ENCODE measurements at places on chromosomes 7 and 10. TPM values are rescaled to one million over a fixed set of nuclear protein-coding genes. Genes with fewer than 3 reads are reported as not detected.

DNA sequence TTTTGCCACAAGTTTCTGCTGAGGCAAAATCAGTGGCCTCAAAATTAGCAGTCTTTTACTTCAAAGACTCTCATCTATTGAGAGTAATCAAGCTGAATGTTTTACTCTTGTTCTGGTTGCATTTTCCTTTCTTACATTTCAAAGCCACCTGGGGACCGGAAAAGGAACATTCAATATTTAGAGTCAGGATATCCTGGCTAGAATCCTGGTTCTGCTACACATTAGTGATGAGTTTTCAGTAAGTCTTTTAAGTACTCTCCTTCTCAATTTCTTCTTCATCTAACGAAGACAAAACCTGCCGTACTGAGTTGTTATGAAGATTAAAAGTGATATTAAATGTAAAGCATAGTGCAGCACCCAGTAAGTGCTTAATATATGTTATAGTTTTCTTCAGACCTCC lies 52.5 kb downstream of the LAMB4 start:
- H3K36me3 ChIP-seq = no peaks in the 10 kb centered on the region
- no peak overlapping the region for H3K27ac ChIP-seq
- no peaks in the 10 kb centered on the region for H3K27me3 ChIP-seq
- no peak for DNase-seq
- H3K4me1 ChIP-seq = peaks cover 14% of the 10 kb centered on the region

GRCh38 chr7:116206141-116206540 lies 4.2 kb upstream of the TES start:
- H3K27ac ChIP-seq = no peak overlapping the region
- no peaks in the 10 kb centered on the region for H3K27me3 ChIP-seq
- 0 out of 2 replicates have a peak, but pooled peaks cover 3% of the 10 kb centered on the region for H3K4me1 ChIP-seq
- no peaks in the 10 kb centered on the region for H3K36me3 ChIP-seq
- no peak for DNase-seq

Gene SLC26A4
- not detected for total RNA-seq

Gene MDFIC
- total RNA-seq = 4.2 TPM

Measured in Caco-2 (cell line).